ENCODE measurements at places on chromosomes 6 and 20.

- no peak for DNase-seq
Measured at GRCh38 chr20:50089787-50090177, 23.2 kb downstream of the UBE2V1 start.

- no peak for DNase-seq
Measured at GRCh38 chr6:116108836-116109235, 8.2 kb downstream of the NT5DC1 start.

DNA sequence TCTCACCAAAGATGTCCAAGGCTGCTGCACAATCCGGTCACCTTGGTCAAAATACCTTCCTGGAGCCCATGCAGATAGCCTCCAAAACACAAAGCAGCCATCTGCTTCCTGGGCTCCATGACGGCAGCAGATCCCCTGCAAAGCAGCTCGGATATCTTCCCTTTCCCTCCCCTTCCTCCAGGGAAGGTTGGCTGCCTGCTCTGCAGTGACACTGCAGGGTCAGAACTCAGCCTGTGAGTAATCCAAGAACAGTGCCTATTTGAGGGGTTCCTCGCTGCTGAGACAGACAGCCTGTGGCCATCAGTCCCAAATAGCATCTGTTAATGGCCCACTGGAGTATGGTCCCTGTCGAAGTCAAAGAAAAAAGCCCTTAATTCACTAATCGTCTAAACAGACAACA is 270.8 kb downstream of the PREX1 start:
- DNase-seq: no peak

- DNase-seq: no peak
Measured at GRCh38 chr6:17054647-17055046, 47.2 kb upstream of the STMND1 start.

- DNase-seq: no peak
Measured at GRCh38 chr6:104527311-104527710, 332.4 kb downstream of the HACE1 start.

DNA sequence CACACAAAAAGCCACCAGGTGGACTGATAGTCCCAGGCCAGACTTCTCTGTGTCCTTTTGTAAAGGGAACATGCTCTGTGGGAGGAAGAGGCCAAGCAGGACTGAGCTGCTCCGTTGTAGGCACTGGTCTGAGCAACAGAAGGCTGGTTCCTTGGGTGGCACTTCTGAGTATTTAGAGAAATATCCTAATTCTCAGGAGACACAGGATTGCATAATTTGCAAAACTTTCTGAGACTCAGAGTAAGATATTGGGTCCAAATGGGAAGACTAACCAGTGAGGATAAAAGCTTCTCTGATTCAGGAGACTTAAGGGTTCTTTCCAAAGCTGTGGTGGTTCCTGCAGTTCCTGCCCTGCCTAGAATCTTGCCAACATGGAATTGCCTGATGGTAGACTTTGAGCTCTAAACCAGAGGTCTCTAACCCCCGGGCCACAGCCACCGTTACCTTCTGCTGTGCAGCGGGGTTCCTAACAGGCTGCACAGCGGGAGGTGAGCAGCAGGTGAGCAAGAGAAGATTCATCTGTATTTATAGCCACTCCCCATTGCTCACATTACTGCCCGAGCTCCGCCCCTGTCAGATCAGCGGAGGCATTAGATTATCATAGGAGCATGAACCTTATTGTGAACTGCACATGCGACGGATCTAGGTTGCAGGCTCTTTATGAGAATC is 107.0 kb downstream of the OLIG3 start:
- no peak for DNase-seq

DNA sequence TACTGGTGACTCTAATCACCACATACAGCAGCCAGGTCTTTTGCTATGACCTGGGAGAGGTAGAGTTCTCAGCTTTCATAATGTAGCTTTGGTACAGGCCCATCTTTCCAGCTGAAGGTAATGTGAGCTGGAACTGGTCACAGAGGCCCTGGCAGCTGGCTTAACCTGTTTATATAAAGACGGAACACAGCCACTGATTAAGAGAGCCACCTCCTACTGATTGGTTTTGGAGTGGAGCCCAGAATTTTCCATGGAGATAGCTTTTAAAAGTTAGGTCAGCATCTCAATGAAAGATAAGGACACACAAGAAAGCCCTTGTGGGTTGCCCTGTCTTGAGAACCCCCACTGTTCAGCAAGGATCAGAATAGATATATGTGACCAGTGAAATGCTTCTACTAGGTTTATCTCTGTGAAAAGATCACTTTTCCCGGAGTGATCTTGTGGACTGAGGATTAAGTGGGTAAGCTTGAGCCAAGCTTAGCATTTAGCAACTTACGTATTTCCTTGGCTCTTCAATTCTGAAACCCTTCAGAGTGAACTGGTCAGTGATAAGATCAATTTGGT is 213.7 kb upstream of the CITED2 start:
- no peak for DNase-seq

DNA sequence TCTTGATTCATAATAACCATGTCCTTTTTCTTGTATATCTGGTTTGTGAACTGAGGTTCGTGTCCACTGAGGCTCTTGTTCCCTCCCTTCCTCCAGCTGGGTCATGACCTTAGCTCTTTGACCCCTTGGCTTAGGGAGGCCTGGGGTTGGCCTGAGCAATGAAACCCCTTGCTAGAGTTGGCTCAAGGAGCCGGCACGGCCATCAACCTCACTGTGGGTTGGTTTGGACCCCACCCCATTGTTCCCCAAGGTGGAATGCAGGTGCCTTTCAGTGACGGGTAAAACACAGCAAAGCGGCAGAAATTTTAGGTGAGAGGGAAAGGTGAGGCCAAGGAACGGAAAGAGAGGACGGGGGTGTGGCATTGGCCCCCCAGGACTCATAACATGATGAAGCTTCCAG is 44.5 kb upstream of the PHACTR3 start:
- DNase-seq: no peak

- DNase-seq: no peak
Measured at GRCh38 chr6:90846824-90847223, 260.0 kb upstream of the MAP3K7 start.

DNA sequence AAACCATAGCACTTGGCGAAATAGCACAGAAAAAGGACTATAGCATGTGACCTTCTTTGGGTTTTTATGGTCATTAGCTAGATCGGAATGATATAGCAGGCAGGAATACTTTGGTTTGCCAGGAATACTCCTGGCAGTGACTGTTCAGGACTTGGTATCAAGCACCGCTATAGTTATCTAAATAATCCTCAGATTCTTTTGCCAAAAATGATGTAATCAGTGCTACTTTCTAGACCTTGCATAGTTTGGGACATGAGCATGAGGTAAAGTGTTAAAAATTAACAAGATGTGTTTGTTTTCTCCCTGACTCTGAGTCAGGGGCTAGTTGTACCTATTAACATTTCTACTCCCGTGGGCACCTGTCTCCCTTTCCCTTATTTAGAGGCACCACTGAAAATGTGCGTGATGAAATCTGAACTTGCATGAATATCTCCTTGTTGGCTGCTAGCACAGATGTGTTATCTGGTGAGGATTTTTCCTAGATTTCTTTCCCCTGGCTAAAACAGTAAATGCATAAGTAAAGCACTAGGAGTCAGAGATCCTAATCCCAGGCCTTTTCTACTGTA is 511.0 kb downstream of the CDKAL1 start:
- no peak for DNase-seq

- no peak for DNase-seq
Measured at GRCh38 chr20:35360033-35360432, 51.7 kb downstream of the UQCC1 start.

- no peak for DNase-seq
Measured at GRCh38 chr6:129510950-129511349, 199.0 kb downstream of the ARHGAP18 start.

GRCh38 chr6:125262016-125263013 is 39.5 kb downstream of the HDDC2 start:
- no peak for DNase-seq

GRCh38 chr6:118935331-118935668 is 341 bp upstream of the MCM9 start:
- no peak for DNase-seq

GRCh38 chr6:42898891-42899361 is 16.9 kb upstream of the PTCRA start:
- DNase-seq: peak; percentile 60

DNA sequence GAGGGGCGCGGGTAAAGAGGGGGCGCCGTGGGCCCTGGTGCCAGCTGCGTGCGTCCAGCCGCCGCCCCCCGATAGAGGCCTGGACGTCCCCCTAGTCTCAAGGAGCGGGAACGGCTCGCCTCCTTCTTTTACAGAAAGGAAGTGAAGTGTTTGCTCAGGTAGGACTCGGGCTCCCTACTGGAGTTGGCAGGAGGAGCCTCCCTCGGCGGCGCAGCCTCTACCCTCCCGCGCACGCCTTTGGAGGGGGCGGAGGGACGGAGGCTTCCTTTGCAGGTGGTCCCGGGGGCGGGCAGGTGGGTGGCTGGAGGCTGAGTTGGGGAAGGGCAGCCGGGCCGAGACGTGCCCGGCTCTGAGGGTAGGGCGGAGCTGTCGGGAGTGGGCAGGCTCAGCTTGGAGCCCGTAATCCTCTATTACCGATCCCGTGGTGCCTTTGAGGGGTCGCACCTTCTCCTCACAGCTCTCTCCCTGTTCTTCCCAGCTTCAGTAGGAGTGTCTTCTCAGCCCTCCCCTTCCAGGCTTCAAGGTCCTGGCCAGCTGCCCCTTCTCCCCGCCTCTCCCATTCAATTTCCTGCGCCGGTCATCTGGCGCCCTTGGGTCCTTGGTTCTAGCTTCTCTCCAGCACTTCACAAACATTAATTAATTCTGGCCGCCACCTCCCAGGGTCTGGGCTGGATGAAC is 728 bp downstream of the ITPR3 start:
- no peak for DNase-seq

- no peak for DNase-seq
Measured at GRCh38 chr20:51126337-51126736, 103.4 kb upstream of the KCNG1 start.

- DNase-seq: no peak
Measured at GRCh38 chr6:17491416-17492142, 98.2 kb downstream of the CAP2 start.

GRCh38 chr6:5989141-5989723 is 17.5 kb downstream of the NRN1 start:
- no peak for DNase-seq

- no peak for DNase-seq
Measured at GRCh38 chr20:47304287-47304686, 52.2 kb downstream of the ZMYND8 start.

GRCh38 chr6:52953911-52954839 is 40.9 kb downstream of the GSTA4 start:
- no peak for DNase-seq

GRCh38 chr6:135212020-135212806 is 31.1 kb downstream of the MYB start:
- DNase-seq: no peak

DNA sequence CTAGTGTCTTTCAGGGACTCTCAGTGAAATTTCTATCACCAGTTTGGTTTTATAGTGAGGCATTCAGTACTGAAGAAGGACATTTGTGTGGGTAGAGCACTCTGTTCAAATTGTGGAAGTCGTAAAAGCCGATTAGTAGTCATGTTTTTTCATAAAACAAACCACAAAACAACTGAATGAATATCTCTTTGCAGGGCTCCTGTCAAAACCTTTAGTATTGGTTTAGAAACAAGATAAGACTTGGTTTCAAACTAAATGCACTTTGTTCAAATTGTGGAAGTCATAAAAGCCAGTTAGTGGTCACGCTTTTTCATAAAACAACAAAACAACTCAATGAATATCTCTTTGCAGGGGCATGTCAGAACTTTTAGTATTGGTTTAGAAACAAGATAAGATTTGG is 23.8 kb downstream of the ADGRF4 start:
- no peak for DNase-seq

- DNase-seq: no peak
Measured at GRCh38 chr20:44678242-44678641, 26.7 kb upstream of the ADA start.

GRCh38 chr6:139597087-139597763 is 222.8 kb upstream of the CITED2 start:
- DNase-seq: no peak

- DNase-seq: peak; percentile 59
Measured at GRCh38 chr6:474453-475185, 83.1 kb downstream of the IRF4 start.

GRCh38 chr6:20509212-20509611 is 25.0 kb upstream of the CDKAL1 start:
- no peak for DNase-seq

DNA sequence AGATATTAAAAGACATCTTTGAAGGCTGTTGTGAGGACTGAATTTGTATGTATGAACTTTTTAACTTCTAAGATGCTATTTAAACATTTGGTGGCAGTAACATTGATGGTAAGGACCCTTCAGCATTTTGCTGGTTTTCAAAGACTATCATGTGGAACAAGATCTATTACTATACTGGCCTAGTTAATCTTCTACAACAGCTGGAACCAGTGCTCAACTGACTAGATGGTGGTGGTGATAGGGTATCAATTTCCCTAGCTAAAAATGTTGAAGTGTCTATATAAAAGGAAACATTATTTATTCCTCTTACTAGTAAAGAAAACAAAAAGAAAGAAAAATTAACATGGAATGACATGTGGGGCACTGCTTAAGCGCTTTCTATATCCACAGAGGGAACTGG is 195.7 kb downstream of the TASP1 start:
- no peak for DNase-seq

DNA sequence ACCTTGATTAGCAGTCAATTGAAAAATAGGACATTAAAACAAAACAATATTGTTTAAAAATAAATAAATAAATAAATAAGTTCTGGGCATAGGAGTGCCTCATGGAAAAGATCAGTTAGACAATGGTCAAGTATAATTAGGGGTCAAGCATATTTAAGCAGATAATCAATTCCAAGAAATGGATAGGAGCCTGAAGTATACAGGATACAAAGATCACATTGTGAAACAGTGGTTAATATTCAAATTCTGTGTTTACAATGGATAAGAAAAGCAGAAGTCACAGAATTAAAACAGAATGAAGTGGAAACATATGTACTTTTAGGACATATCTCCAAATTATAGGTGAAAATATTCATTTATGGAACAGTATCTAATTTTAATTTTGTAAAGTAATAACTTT is 1028.6 kb upstream of the CITED2 start:
- no peak for DNase-seq

- no peak for DNase-seq
Measured at GRCh38 chr6:10800810-10801209, 37.5 kb downstream of the MAK start.

- DNase-seq: no peak
Measured at GRCh38 chr6:29759457-29759856, 36.2 kb downstream of the HLA-F start.

DNA sequence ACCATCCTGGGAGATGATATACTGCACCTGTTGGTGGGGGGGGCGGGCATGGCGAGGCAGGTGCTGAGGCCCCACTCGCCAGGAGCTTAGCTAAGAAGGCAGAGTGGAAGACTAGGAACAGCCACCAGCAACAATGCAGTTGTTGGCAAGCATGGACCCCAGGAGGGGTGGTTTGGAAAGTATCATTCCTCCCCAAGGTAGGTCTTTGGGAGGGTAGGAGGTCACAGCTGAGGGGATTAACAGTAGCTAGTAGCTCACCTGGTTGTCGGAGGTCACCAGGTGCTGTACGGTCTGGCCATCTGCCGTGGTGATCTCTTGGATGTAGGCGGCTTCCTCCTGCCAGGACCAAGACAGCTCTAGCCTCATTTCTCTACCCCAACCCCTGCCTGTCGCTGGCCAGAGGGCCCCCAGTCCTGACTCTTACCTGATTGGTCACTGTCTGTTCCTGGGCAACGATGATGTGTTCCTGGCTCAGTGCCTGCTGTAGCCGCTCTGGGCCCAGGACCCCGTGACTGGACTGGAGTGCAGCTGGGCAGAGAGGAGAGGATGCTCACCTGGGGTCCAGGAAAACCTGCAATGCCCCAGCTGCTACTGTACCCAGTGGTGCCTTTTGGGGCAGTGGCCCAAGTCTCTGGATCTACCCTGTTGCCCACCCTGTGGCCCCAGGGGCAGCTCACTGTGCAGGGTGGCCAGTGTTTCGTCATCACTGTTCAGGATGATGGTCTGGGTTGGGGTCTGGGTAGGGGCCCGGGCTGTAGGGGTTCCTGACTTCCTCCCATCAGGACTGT is 15.3 kb downstream of the PCIF1 start:
- no peak for DNase-seq

All from stimulated activated CD8-positive, alpha-beta memory T cell treated with anti-CD3 and anti-CD28 coated beads, Interleukin-12 subunit alpha, Interleukin-12 subunit beta, amount 100 ng/mL, for 1 hour (primary cell).